Left lobe of liver (tissue), 2 donors: ENCODE measurements at places on chromosomes 6 and 20. TPM values are rescaled to one million over a fixed set of nuclear protein-coding genes. Genes with fewer than 3 reads are reported as not detected.

ZNF341 gene
- 1.5 TPM for total RNA-seq

SYNGAP1 gene
- total RNA-seq, result 2.5 TPM

CLDN20 gene
- not detected for total RNA-seq

AIF1 gene
- total RNA-seq, result 7.2 TPM

NAPB gene
- 5.3 TPM for total RNA-seq

TREM1 gene
- total RNA-seq, result 0.25 TPM

RAD21L1 gene
- not detected for total RNA-seq

GRCh38 chr6:25477006-25477590 is 174.9 kb upstream of the SCGN start:
- no peak for DNase-seq

DNA sequence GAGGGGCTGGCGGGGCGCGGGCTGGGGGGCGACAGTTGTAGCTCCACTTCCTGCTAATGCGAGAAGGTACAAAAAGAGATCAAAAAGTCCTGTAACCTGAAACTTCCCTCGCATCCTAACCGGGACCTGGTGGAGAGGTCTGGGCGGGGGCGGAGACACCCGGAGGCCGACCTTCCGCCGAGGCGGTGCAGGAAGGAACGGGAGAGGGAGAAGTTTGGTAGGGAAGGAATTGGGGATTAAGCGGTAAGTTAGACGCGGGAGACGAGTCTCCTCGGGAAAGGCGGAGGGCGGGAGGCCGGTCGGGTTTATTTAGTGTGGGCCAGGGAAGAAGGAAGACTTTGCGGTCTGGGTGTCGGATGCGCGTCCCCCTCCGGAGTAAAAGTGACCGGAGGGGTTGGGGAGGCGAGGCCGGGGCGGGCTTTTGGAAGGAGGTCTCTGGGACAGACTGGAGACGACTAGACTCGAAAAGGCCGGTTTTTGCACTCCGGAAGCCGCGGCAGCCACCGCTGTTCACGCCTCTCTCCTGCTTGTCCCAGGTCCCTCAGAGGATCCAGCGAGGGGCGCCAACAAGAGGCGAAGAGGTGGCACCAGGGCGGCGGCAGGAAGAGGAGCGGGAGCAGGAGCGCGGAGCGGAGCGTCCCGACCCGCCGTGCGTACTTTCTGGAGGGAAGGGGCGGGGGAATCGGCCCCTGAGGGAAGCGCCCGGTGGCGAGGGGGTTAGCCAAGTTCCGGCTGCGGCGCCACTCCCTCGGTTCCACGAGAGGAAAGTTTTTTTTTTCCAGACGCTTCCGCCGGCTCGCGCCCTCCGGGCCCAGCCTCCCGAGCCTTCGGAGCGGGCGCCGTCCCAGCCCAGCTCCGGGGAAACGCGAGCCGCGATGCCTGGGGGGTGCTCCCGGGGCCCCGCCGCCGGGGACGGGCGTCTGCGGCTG is 734 bp downstream of the TPBG start:
- DNase-seq, result no peak

DNA sequence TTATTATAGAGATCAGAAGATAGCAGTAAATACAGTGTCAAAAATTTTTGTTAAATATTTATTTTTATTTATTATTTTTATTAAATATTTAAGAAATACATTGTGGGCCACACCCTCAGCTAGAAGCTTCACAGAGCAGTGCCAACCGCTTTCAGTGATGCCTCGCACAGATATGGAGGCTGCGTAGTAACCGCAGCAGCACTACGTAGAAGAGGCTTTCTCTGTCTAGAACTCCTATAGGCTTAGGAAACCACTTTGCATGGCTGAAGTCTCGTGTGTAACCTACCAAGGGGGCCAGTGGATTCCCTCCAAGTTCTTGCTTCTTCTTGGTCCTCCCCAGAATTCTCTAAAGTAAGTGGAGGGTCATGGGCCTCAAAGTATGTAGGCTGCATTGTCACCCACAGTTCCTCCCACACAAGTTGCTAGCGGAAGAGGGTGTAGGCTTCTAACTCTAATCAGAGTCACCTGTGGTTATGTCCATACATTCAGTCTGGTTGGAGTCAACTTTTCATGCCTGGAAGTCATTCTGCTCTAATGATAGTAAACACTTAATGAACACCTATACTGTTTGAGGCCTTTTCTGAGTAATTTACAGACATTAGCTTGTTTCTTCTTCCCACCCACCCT is 285.6 kb downstream of the CDKAL1 start:
- no peak for DNase-seq

DNA sequence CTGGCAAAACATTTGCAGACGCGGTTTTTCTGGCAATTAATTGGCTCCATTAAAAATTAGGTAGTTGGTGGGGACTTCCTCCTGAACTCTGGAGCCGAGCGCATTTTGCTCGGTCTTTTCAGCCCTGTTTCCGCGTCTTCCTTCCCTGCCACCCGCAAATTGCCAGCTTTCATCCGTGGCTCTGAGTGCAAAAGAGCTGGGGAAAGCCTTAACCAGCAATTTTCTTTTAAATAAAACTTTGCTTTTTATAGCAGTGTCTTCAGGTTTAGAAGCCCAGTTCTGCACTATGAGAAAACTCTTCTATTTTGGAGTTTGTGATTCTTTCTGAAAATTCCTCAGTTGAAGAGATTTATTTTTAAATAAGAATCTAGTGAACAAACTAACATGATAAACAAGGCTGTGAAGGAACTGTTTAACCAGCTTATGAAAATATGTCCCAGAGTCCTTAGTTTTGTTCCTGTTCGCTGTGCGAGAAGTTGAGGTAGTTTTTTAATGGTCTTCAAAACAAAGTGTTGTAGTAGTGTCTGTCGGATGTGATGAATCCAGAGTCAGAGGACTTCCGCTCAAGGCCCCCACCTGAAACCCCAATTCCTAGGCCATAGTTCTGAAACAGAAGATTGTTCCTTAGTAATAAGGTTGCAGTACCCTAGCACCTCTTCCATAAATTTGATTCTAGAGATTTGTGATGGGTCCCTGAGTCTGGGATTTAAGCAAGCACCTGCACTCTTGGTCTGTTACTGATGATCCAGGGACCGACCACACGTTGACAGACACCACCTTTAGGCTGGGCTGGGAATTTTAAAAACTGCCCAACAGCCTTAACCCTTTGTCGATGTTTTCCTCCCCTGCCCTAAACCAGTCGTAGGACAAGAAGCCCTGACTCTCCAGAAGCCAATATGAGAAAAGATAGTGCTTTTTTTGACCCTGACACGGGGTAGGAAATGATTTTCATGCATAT is 950 bp downstream of the KCTD20 start:
- DNase-seq, result no peak

DNA sequence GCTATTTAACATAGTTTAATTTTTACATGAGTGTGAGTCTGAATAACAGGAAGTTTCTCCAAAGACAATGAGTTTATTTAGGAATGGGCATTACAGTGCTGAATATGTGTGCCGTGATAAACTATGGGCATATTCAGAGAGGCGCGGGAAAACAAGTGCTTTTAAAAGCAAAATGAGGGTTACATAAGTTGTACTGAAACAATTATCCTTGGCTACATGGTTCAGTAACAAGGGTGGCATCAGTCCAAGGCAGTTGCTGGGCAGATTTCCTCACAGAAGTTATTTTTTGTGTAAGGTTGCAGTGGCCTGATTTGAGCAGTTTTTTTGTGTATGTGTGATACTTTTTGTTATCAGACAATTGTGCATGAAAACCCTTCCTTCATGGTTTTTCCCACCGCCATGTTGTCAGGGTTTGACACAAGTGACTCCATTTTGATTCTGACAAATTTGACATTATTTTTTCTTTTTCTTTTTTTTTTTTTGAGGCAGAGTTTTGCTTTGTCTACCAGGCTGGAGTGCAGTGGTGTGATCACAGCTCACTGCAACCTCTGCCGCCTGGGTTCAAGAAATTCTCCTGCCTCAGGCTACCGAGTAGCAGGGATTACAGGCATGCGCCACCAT is 22.3 kb upstream of the PXDC1 start:
- peak; percentile 65 for DNase-seq

DNA sequence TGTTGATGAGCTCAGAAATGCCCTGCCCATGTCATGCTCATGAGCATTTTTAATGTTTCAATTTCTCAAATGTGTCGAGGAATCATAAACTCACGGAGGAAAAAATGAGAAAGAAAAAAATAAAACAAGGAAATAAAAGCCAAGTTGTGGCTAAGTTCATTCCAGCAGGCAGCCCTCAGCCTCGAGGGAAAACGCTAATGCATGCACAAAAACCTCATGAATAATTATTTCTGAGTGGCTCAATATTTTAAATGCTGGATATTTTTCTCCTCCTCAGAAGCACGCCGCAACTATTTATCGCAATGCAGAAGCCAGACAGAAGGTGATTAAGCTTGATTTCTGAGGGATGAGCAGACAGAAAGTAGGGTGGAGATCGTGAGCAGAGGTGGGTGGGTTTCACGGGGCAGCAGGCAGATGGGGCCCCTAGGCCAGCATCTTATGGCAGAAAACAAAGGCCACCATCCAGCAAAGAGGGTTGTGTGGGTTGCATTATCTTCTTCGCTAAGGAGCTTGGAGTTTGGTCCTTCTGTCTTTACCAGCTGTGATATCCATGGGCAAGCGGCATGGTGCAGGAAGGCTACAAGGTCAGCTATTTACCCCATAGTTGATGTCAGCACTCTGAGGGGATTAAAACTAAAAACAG is 151.5 kb upstream of the LRFN2 start:
- DNase-seq, result no peak

GRCh38 chr6:53361549-53362031 is 12.8 kb upstream of the ELOVL5 start:
- no peak for DNase-seq

- DNase-seq, result no peak
Observed at GRCh38 chr6:16434885-16435284, 196.5 kb downstream of the GMPR start.

DNA sequence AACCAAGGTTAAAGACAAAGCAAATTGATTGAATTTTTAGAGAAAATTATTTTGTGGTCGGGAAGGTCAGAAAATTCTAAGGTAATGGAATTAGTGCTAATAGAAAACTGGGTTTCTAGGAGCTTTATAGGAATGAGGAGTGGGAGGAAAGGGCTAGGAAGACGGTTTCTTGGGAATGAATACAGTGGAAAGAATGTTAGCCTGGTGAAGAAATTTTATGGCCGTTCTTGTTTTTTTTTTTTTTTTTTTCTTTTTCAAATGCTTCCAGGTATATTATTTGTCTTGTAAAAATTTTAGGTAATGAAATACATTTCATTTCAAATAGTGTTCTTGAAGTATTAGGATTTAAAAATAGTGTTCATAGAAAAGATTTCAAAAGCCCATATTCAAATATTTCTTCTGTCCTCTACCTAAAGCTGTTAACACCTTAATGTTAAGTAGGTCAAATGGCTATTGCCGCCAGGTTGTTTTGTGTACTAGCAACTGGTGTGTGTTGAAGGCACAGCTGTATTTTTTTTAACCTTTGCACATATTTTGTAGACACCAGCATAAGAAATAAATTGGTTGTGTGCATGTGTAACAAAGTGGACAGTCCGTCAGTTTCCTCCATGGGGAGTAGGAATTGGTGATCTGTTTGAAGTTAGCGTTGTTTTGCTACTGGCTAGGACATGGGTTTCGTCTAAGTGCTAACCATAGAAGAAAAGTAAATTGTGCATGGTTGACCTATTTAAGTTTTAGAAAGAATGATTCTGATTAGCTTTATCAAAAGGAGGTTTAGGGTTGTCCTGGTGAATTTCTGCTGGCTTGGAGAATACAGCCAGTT is 32.3 kb downstream of the AFDN start:
- no peak for DNase-seq

GRCh38 chr20:62065674-62066338 is at the start of gene TAF4:
TAF4 (minus strand) TSS chr20:62065881; CDS start chr20:62065810, 71 bp downstream.
- DNase-seq, result peak; percentile 84
